ENCODE measurements at places on chromosomes 2 and 18. TPM values are rescaled to one million over a fixed set of nuclear protein-coding genes. Genes with fewer than 3 reads are reported as not detected.

- H3K36me3 ChIP-seq = no peaks in the 10 kb centered on the region
- no peak overlapping the region for H3K4me3 ChIP-seq
- no peak overlapping the region for H3K27ac ChIP-seq
- no peaks in the 10 kb centered on the region for H3K27me3 ChIP-seq
- H3K4me1 ChIP-seq = no peaks in the 10 kb centered on the region
Measured at GRCh38 chr2:161116509-161116908, 43.7 kb upstream of the TANK start.

GRCh38 chr18:28777756-28778155 lies 600.8 kb upstream of the CDH2 start:
- H3K27ac ChIP-seq = no peak overlapping the region
- H3K36me3 ChIP-seq = no peaks in the 10 kb centered on the region
- no peaks in the 10 kb centered on the region for H3K4me1 ChIP-seq
- H3K27me3 ChIP-seq = no peaks in the 10 kb centered on the region

DNA sequence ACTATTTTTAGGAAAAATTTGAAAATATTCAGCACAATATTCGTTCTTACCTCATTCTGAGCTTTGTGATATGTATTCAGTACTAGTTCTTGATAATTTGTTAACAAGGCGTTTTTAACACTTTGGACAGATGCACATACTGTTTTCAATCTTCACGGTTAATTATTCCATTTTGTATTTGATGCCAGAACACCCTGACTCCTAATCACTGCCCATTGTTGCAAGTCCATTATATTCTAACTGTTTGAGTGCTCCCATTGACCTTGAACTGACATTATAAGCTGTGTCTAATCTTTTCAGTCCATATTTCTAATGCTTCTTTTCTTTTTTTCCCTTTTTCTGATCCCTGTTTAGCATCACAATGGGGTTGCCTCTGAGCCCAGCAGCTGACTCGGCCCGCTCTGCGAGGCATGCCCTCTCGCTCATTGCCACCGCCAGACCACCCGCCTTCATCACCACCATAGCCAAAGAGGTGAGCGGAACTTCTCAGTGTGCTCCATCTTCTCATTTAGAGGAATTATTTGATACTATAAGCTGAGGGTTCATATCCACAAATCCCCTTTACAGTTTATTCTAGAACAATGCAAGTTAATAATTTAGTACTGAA lies 211.3 kb upstream of the BOD1L2 start:
- H3K36me3 ChIP-seq = no peaks in the 10 kb centered on the region
- H3K4me1 ChIP-seq = no peaks in the 10 kb centered on the region
- H3K27ac ChIP-seq = no peak overlapping the region
- H3K4me3 ChIP-seq = no peak overlapping the region

DNA sequence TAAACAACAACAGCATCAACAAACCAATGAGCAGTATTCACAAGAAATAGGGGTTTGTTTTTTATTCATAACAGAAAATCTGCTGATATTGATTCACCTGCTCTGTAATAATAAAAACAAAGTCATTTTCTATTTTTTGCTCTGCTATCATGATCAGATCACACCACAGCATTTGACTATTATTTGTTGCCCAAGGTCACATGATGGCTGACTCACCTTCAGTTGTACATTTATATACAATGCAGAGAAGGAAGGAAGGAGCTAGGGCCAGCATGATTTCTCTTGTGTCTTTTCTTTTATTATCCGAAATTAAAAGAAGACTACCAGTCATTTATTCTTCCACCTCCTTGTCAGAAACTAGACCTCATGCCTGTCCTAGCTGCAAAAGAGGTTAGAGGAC lies 1427.7 kb upstream of the CELF4 start:
- H3K4me1 ChIP-seq = no peaks in the 10 kb centered on the region
- H3K27ac ChIP-seq = no peak overlapping the region
- H3K27me3 ChIP-seq = no peaks in the 10 kb centered on the region
- no peak for DNase-seq
- H3K36me3 ChIP-seq = no peaks in the 10 kb centered on the region

- no peaks in the 10 kb centered on the region for H3K36me3 ChIP-seq
- no peaks in the 10 kb centered on the region for H3K27me3 ChIP-seq
- H3K4me3 ChIP-seq = no peak overlapping the region
- DNase-seq = no peak
- H3K4me1 ChIP-seq = no peaks in the 10 kb centered on the region
Measured at GRCh38 chr2:182165202-182165601, 179.5 kb downstream of the PPP1R1C start.

Gene SLC11A1
- 19.0 TPM for total RNA-seq

Gene SERPINB11
- not detected for total RNA-seq

- H3K4me1 ChIP-seq = no peaks in the 10 kb centered on the region
- no peak for DNase-seq
- no peaks in the 10 kb centered on the region for H3K27me3 ChIP-seq
- H3K4me3 ChIP-seq = no peak overlapping the region
- H3K27ac ChIP-seq = no peak overlapping the region
Measured at GRCh38 chr2:70930371-70931329, 5.0 kb upstream of the ATP6V1B1 start.

Gene CYP1B1
- total RNA-seq = 181 TPM

Measured in tibial nerve (tissue), 4 donors.